ENCODE measurements at places on chromosomes 12 and 14.

GRCh38 chr14:105375635-105376057, 22.7 kb upstream of the TEX22 start:
- no peak for DNase-seq
- peaks cover 15% of the 10 kb centered on the region for H3K36me3 ChIP-seq
- no peaks in the 10 kb centered on the region for H3K27me3 ChIP-seq
- no peak overlapping the region for H3K27ac ChIP-seq

GRCh38 chr12:39830171-39830570, 210.6 kb upstream of the ABCD2 start:
- no peaks in the 10 kb centered on the region for H3K36me3 ChIP-seq
- H3K4me3 ChIP-seq: no peak overlapping the region
- DNase-seq: no peak
- H3K27ac ChIP-seq: no peak overlapping the region
- no peaks in the 10 kb centered on the region for H3K27me3 ChIP-seq

- H3K4me1 ChIP-seq: no peaks in the 10 kb centered on the region
- no peak overlapping the region for H3K27ac ChIP-seq
- no peak for DNase-seq
These were observed 135.2 kb upstream of the PDE3A start for GRCh38 chr12:20232931-20233675.

GRCh38 chr12:112828541-112828940, 37.0 kb downstream of the RPH3A start:
- no peak for DNase-seq
- no peak overlapping the region for H3K27ac ChIP-seq
- no peaks in the 10 kb centered on the region for H3K4me1 ChIP-seq

GRCh38 chr14:104264495-104265265, 126.3 kb downstream of the KIF26A start:
- H3K4me1 ChIP-seq: no peaks in the 10 kb centered on the region
- no peak overlapping the region for H3K4me3 ChIP-seq
- H3K36me3 ChIP-seq: no peaks in the 10 kb centered on the region
- H3K27me3 ChIP-seq: peaks cover 7% of the 10 kb centered on the region
- peak; percentile 64 for DNase-seq
- no peak overlapping the region for H3K27ac ChIP-seq

DNA sequence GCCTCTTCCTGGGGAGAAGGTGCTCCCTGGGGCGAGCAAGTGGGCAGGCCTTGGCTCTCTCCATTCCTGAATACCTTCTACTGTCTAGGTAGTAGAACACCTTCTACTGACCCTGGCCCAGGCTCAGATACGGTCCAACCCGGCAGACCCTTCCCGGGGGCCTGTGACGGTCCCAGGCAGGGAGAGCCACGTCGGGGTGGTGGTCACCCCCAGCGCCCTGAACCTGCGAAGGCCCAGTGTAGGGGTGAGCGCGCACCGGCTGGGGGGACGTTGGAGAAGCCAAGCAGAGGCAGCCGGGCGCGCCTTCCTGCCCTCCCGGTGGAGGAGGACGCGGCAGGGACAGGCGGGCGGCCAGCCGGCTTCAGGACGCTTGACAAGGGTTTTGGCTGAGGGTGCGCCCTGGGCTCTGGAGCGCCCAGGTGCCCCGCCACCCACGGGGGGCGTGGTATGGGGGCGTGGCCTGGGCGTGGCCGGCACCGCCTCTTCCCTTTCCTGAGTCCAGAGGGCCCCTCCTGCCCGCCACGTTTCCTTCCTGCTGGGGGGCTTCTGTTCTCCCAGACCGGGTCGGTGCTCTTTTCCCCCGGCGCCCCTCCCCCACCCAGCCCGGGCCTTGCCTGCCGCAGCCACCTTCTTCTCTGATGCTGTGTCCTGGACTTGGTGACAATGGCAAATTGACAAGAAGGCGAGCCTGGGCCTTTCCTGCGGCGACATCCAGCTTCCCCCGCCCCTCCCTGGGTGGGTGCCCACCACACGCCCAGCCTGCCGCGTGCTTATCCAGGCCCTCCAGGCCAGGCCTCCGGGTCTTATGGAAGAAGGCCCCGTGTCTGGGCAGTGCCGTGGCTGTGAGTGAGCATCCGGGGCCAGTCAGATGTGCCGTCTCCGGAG, 24.5 kb upstream of the PPP1R13B start:
- H3K4me3 ChIP-seq: peak overlapping the region; percentile 45
- H3K27me3 ChIP-seq: no peaks in the 10 kb centered on the region
- no peak for DNase-seq
- H3K27ac ChIP-seq: no peak overlapping the region

DNA sequence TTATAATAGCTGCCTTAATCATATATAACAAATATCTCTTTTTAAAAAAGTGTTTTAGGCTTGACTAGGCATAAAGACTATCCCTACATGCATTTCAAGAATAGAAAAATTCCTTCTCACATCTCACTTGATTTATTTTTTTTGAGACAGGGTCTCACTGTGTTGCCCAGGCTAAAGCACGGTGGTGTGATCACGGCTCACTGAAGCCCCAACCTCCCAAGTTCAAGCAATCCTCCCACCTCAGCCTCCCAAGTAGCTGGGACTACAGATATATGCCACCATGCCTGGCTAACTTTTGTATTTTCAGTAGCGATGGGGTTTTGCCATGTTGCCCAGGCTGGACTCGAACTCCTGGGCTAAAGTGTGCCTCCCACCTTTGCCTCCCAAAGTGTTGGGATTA, 59.4 kb downstream of the WDHD1 start:
- no peaks in the 10 kb centered on the region for H3K4me1 ChIP-seq
- H3K27ac ChIP-seq: no peak overlapping the region
- no peak for DNase-seq
- no peaks in the 10 kb centered on the region for H3K27me3 ChIP-seq

GRCh38 chr12:11786638-11787365, 137.3 kb downstream of the ETV6 start:
- H3K36me3 ChIP-seq: peaks cover 32% of the 10 kb centered on the region
- H3K27me3 ChIP-seq: no peaks in the 10 kb centered on the region

DNA sequence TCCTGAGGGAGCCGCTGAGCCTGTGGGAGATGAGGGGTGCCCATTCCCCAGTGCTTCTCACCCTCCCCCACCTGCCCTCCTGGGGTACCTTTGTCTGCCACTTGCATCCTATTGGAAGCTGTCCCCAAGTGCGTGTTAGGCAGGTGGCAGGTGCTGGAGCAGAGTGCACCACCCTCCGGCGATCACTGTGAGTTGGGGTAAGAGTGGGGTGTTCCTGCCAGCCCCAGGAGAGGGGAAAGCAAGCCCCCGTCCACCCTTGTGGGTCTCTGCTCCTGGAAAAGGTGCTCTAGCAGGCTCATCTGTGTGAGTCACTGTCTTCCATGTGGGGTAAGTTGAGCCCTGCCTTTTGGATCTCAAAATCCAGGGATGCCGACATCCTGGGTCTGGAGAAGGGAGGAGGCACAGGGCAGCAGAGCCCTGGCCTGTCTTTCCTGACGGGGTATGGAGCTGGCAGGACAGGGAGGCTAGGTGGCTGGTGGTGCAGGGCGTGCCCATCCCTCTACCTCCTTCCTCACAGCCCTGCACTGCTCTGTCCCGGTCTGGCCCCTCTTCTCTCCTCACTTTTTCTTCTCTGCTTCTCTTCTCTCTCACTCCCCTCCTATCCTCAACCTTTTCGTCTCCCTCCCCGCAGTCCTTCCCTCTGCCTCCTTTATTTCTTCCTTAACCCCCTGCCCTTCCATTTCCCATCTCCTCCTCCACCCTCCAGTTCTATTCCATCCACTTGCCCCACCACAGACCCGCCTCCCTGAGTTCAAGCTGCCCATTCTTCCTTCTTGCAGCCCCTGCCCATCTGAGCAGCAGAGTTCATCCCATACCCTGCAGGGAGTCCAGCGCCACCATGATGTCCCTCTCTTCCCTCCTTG, 20.1 kb upstream of the KRT7 start:
- peaks cover 16% of the 10 kb centered on the region for H3K27me3 ChIP-seq
- peak overlapping the region; percentile 51 for H3K27ac ChIP-seq
- H3K4me3 ChIP-seq: no peak overlapping the region

- H3K27me3 ChIP-seq: peaks cover 84% of the 10 kb centered on the region
- peaks cover 4% of the 10 kb centered on the region for H3K36me3 ChIP-seq
- H3K27ac ChIP-seq: peak overlapping the region; percentile 77
- DNase-seq: peak; percentile 71
- H3K4me1 ChIP-seq: peaks cover 13% of the 10 kb centered on the region
- H3K4me3 ChIP-seq: peak overlapping the region; percentile 91
These were observed 5.6 kb upstream of the NPAS3 start for GRCh38 chr14:32932914-32933628.

DNA sequence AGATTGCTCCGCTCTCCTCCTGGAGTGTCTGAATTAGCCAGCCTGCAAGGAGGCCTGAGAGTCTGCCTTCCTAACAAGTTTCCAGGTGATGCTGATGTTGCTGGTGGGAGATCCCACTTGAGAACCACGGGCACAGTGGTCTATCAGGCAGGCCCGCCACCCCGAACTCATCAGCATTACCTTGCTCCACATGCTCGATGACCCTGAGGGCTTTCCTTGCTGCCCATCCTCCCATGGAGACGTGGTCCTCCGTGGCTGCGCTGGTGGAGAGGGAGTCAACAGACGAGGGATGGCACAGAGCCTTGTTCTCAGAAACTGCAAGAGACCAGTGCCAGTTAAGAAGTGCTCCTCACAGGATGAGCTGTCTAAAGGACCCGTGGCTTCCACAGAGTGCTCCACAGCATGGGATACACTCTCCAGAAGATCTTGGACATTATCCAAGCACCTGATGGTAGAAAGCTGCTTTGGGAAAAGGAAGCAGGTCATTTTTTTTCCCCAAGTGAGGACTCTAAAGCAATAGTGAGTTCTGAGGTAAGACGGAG, 18.3 kb downstream of the HAL start:
- peak; percentile 22 for DNase-seq
- no peak overlapping the region for H3K27ac ChIP-seq
- H3K27me3 ChIP-seq: no peaks in the 10 kb centered on the region
- H3K36me3 ChIP-seq: peaks cover 4% of the 10 kb centered on the region
- peaks cover 11% of the 10 kb centered on the region for H3K4me1 ChIP-seq

- H3K4me3 ChIP-seq: no peak overlapping the region
- H3K27me3 ChIP-seq: no peaks in the 10 kb centered on the region
- no peak overlapping the region for H3K27ac ChIP-seq
- DNase-seq: no peak
These were observed 179.6 kb downstream of the TMEM117 start for GRCh38 chr12:44015333-44015941.

DNA sequence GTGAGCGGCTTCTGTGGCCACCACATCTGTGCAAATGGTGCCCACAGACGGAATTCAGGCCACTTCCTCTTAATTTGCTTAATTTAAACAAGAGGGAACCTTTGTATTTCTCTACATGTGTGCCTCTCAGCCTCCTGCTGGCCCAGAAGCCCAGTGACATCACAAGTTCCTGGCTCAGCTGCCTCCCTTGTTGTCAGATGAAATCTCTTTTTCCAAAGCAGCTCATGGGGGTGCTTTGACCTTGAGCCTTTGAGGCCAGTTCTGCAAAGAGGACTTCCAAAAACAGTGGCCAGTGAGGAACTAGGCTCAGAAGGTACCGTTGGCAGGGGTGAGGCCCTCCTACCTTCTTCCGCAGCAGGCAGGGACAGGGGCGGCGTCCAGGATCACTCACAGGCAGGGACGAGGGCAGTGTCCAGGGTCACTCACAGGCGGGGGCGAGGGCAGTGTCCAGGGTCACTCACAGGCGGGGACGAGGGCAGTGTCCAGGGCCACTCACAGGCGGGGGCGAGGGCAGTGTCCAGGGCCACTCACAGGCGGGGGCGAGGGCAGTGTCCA, 35.0 kb upstream of the GALNT9 start:
- DNase-seq: no peak
- peaks cover 18% of the 10 kb centered on the region for H3K27me3 ChIP-seq
- no peaks in the 10 kb centered on the region for H3K36me3 ChIP-seq
- H3K27ac ChIP-seq: no peak overlapping the region
- H3K4me1 ChIP-seq: peaks cover 5% of the 10 kb centered on the region

- no peaks in the 10 kb centered on the region for H3K36me3 ChIP-seq
- H3K27ac ChIP-seq: no peak overlapping the region
- no peak for DNase-seq
- no peaks in the 10 kb centered on the region for H3K4me1 ChIP-seq
- no peaks in the 10 kb centered on the region for H3K27me3 ChIP-seq
These were observed 207.9 kb downstream of the SLC16A7 start for GRCh38 chr12:59803735-59804134.

DNA sequence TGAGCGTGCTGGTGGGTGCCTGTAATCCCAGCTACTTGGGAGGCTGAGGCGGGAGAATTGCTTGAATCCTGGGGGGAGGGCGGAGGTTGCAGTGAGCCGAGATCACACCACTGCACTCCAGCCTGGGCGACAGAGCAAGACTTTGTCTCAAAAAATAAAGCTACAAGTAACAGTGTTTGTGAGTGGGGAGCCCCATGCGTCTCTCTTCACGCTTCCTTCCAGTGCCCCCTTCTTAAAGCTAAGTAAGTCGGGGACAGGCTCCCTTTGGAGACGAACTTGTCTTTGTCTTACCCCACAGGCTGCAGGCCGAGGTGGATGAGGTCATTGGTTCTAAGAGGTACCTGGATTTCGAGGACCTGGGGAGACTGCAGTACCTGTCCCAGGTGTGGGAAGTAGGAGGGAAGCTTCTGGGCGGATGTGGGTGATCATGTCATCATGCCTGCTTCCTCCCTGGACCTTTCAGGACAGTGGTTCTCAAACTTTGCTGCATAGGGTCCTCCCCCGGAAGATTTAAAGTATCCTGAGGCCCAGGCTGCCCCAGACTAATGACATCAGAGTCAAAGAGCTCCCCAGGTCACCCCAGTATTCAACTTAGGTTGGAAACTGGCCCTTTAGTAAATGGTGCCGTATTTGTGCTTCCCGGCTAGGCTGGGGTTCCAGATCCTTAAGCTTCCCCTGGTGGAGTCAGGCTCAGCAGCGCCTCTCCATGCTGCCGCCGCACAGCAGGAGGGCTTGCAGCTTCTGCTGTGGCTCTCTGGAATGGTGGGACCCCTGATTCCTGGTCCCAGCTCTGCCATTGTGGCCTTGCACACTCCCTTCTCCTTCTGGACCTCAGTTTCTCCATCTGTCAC, 37.1 kb downstream of the CYP46A1 start:
- H3K4me1 ChIP-seq: no peaks in the 10 kb centered on the region
- peaks cover 5% of the 10 kb centered on the region for H3K27me3 ChIP-seq
- peak; percentile 36 for DNase-seq
- H3K36me3 ChIP-seq: no peaks in the 10 kb centered on the region
- H3K4me3 ChIP-seq: no peak overlapping the region

DNA sequence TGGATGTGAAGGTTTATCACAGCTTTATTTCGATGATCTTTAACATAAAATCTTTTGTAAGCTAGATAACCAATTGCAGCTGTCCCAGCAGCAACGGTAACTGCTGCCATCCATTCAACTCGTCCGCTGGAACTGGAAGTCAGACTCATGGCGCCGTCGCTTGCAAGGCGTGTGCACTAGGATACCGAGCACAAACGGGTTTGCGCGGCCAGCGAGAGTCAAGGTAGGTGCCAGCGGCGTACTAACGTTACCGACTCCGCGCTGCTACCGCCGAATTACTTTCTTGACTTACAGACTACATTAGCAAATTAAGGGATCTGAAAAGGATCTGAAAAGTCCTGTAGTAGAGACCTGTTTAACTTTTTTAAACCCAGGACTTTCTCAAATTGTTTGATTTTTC, 47.4 kb upstream of the PRICKLE1 start:
- no peaks in the 10 kb centered on the region for H3K36me3 ChIP-seq
- H3K27me3 ChIP-seq: no peaks in the 10 kb centered on the region
- no peak for DNase-seq
- H3K4me3 ChIP-seq: no peak overlapping the region
- no peak overlapping the region for H3K27ac ChIP-seq
- H3K4me1 ChIP-seq: peaks cover 19% of the 10 kb centered on the region

GRCh38 chr14:49526101-49526500, 60.1 kb downstream of the RPS29 start:
- no peaks in the 10 kb centered on the region for H3K27me3 ChIP-seq
- no peak overlapping the region for H3K4me3 ChIP-seq
- H3K27ac ChIP-seq: no peak overlapping the region
- H3K4me1 ChIP-seq: no peaks in the 10 kb centered on the region
- no peaks in the 10 kb centered on the region for H3K36me3 ChIP-seq

- no peak overlapping the region for H3K4me3 ChIP-seq
- no peak overlapping the region for H3K27ac ChIP-seq
- H3K36me3 ChIP-seq: no peaks in the 10 kb centered on the region
- DNase-seq: no peak
These were observed 115.3 kb downstream of the PDE6H start for GRCh38 chr12:15088105-15088504.
